ENCODE measurements at places on chromosomes 11 and 22.

GRCh38 chr11:38598418-38598817, 2000.4 kb upstream of the RAG2 start:
- no peak for DNase-seq

DNA sequence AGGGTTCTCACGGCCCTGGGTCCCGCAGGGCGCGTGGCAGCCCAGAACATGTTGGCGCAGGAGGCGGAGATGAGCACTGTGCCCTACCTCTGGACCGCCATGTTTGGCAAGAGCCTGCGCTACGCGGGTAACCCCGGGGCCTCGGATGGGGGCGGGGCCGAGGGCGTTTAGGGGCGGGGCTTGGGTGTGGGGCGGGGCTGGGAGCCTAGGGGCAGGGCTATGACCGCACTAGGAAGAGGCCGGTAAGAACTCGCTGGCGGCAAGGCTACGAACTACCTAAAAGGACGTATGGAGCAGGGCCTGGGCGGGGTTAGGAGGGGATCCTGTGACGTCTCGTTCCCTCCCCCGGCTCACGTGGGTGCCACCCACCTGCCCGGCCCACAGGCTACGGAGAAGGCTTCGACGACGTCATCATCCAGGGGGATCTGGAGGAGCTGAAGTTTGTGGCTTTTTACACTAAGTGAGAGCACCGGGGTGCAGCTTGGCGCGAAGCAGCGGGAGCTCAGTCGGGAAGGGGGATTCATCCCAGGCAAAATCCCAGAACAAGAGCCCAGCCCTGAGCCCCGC, 2.8 kb upstream of the LZTR1 start:
- peak; percentile 77 for DNase-seq

- no peak for DNase-seq
Measured at GRCh38 chr11:12126344-12127019, 16.1 kb downstream of the MICAL2 start.

- no peak for DNase-seq
Measured at GRCh38 chr11:130457623-130458409, 9.4 kb downstream of the ADAMTS15 start.

DNA sequence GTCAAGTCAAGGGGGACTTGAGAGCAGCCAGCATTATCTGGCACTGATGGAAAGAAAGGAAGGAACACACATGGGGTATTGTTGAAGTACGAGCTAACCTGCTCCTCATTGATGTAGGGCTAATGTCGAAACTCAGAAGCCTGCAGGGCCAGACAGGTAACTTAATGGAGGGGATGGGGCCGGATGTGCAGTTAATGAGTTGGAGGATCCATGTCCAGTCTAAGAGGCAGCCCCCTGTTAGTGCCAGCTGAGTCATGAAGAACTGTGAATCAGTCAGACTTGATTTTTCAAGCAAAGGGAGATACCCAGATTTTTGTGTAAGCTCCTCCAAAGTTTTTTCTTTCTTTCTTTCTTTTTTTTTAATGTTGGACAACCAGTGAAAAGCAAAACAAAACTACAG, 65.6 kb downstream of the CECR2 start:
- no peak for DNase-seq

DNA sequence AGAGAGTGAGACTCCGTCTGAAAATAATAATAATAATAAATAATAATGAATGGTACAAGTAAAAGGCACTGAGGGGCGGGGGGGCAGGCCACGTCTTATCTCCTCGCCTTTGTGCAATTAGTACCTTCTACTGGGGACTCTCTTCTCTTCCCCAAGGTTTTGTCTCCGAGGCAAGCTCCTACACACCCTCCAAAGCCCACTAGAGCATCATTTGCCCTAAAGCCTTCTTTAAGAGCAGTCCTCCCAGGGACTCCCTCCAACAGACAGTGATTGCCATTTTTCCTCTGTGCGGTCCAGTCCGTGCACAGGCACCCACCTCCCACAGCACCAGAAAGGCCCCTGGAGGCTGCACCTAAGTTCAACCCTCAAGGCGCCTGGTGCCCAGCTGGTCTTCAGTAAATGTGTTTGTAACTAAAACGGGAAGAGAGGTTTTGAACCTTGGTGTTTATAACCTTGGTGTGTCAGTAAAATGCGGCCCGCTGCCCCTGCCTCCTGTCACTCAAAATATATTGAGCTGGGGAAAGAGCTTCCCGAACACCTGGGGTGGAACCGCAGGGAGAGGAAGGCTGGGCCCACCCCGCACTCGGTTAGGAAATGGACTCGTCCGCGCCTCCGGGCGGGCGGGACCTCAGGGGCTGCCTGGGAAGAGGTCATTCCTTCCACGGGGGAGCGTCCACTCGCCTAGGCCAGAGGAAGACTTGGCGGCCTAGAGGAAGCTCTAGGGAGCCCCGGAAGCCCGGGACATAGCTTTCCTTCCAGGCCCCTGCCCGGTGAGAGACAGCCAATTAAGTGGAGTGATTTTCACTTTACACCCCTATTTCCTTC, 4.7 kb upstream of the KDELR3 start:
- no peak for DNase-seq

- DNase-seq: no peak
Measured at GRCh38 chr11:9138612-9139579, 47.5 kb upstream of the SCUBE2 start.

- no peak for DNase-seq
Measured at GRCh38 chr22:39576027-39576426, 5.5 kb downstream of the CACNA1I start.

GRCh38 chr11:43558146-43558545, 122.4 kb upstream of the HSD17B12 start:
- DNase-seq: no peak
